ENCODE measurements at places on chromosomes 3 and 15. TPM values are rescaled to one million over a fixed set of nuclear protein-coding genes. Genes with fewer than 3 reads are reported as not detected.

DNA sequence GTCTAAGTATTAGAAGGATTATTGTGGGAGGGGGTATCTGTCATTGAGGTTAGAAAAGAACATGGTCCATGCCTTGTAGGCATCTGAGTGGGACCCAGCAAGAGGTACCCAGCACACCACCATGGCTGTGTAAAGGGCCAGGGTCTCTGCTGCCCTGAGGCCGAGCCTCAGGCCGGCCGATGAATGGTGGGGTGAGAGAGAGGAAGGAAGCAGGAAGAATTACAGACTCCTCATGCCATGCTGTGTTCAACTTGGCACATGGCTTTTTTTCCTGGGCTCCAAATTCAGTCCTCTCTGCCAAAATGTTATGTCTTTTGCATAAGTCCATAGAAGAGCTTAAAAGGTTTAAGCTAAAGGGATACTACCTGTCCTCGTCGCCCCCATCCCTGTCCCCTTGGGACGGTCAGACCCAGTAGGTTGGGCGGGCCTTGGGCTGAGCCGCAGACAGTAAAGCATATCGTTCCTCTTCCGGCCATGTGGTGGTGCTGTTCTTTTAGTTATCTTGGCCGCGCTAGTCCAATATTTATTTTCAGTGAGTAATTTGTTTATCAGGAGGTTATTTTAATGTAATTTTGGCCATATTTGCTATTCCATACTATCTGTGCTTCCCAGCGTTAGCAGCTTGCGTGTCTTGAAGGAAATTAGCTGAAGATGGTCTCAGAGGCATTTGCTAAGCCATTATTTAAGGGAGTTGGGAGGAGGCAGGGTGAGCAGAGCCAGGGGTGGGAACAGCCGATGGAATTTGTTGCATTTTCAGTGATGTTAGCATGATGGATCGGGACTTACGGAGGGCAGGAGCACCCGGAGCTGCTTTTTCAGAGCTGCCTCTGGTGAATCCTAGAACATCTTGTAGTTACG, 152.4 kb downstream of the AGBL1 start:
- peak overlapping the region; percentile 5 for H3K4me3 ChIP-seq
- H3K27ac ChIP-seq, result no peak overlapping the region
- peak; percentile 73 for DNase-seq
- H3K27me3 ChIP-seq, result no peaks in the 10 kb centered on the region
- H3K4me1 ChIP-seq, result peaks cover 14% of the 10 kb centered on the region
- no peaks in the 10 kb centered on the region for H3K36me3 ChIP-seq

PEX5L gene
- total RNA-seq, result 0.90 TPM

GRCh38 chr3:25438791-25439555, 10.9 kb downstream of the RARB start:
- H3K27ac ChIP-seq, result no peak overlapping the region
- no peak for DNase-seq
- peaks cover 12% of the 10 kb centered on the region for H3K4me1 ChIP-seq
- no peaks in the 10 kb centered on the region for H3K27me3 ChIP-seq

PP2D1 gene
- total RNA-seq, result not detected

SCG3 gene
- 0.15 TPM for total RNA-seq

DNA sequence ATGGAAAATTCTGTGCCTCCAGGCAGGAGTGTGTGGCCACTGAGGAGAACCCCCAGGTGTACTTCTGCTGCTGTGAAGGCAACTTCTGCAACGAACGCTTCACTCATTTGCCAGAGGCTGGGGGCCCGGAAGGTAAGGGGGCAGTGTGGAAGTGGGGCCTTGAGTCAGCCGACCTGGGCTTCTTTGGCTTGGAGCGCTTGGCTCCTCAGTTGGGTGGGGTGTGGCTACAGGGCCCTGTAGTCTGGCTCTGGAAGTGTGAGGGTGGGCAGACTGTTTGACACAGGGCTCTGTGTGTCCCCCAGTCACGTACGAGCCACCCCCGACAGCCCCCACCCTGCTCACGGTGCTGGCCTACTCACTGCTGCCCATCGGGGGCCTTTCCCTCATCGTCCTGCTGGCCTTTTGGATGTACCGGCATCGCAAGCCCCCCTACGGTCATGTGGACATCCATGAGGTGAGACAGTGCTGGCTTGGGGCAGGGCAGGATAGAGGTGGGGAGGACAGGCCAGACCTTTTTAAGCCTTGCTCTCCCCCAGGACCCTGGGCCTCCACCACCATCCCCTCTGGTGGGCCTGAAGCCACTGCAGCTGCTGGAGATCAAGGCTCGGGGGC, 18.2 kb upstream of the EXOG start:
- no peaks in the 10 kb centered on the region for H3K4me1 ChIP-seq
- no peak overlapping the region for H3K4me3 ChIP-seq
- H3K27me3 ChIP-seq, result no peaks in the 10 kb centered on the region
- H3K27ac ChIP-seq, result no peak overlapping the region
- no peak for DNase-seq
- peaks cover 13% of the 10 kb centered on the region for H3K36me3 ChIP-seq

DNA sequence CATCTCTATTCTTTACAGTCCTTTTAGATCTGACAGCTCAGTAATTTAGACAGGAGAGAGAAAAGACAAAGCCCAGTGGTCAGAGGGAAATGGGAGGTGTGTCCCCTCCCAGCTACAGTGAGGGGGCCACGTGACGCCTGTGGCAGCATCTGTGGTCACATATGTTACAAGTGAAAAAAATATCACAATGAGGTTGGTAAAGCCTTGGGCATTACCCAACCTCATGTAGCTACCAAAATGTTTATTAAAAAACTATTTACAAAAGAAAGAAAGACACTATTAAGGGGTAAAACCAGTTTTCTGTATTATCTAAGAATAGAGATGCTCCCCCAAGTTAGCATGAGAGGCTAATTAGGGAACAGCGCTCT, 42.9 kb upstream of the PLCL2 start:
- peaks cover 18% of the 10 kb centered on the region for H3K4me1 ChIP-seq
- H3K36me3 ChIP-seq, result no peaks in the 10 kb centered on the region
- H3K27ac ChIP-seq, result no peak overlapping the region
- H3K27me3 ChIP-seq, result no peaks in the 10 kb centered on the region
- no peak for DNase-seq
- H3K4me3 ChIP-seq, result no peak overlapping the region

DNA sequence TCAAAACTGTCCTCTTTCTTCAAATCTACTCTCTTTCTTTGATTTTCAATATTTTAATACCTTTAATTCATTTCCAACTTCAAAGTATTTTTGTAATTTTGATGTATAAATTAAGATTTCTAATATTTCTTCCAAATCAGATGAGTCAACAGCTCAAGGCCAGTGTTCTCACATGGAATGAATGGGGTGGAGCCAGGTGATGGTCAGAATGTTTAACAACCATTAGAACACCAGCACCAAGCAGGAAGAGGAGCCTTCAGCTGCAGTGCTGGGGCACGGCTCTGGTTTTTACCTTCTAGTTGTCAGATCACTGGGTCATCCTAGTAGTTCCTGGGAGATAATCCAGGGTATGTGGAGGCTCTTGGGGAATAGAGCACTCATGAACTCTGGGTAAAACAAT, 494.5 kb upstream of the PDZRN3 start:
- no peak overlapping the region for H3K4me3 ChIP-seq
- H3K4me1 ChIP-seq, result no peaks in the 10 kb centered on the region
- no peaks in the 10 kb centered on the region for H3K27me3 ChIP-seq
- no peaks in the 10 kb centered on the region for H3K36me3 ChIP-seq

- H3K4me1 ChIP-seq, result no peaks in the 10 kb centered on the region
- H3K27ac ChIP-seq, result no peak overlapping the region
- no peak for DNase-seq
- H3K27me3 ChIP-seq, result no peaks in the 10 kb centered on the region
- H3K4me3 ChIP-seq, result no peak overlapping the region
Measured at GRCh38 chr3:7306901-7307300, 446.0 kb downstream of the GRM7 start.

- peak overlapping the region; percentile 60 for H3K4me3 ChIP-seq
- peaks cover 75% of the 10 kb centered on the region for H3K27me3 ChIP-seq
- peak; percentile 82 for DNase-seq
- H3K27ac ChIP-seq, result no peak overlapping the region
- H3K4me1 ChIP-seq, result no peaks in the 10 kb centered on the region
- H3K36me3 ChIP-seq, result no peaks in the 10 kb centered on the region
Measured at GRCh38 chr15:100973351-100974111, 54.4 kb downstream of the LRRK1 start.

DNA sequence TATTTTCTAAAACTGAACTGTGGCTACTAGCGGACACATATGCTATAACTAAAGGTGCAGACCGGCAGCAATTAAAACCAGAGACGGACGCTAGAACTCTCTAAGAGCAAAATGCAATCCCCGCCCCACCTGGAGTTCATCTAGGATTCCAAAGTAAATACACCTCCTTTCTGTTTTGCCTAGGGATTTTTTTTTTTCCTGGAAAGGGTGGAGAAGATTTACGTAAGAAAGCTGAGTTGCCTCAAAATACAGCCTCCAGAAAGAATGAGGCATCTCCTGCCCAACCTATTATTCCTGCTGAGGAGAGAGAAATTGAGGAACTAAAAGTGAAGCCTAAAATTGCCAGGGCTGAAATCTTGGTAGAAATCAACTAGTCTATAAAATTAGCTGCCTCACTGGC, 150.2 kb downstream of the TP63 start:
- no peak for DNase-seq
- H3K4me1 ChIP-seq, result peaks cover 15% of the 10 kb centered on the region
- peaks cover 88% of the 10 kb centered on the region for H3K27me3 ChIP-seq

GRCh38 chr3:39275052-39275451, 4.8 kb downstream of the CX3CR1 start:
- DNase-seq, result no peak
- no peaks in the 10 kb centered on the region for H3K36me3 ChIP-seq

Data from neural progenitor cell (in vitro differentiated cells).